ENCODE measurements at places on chromosomes 1 and 21.

DNA sequence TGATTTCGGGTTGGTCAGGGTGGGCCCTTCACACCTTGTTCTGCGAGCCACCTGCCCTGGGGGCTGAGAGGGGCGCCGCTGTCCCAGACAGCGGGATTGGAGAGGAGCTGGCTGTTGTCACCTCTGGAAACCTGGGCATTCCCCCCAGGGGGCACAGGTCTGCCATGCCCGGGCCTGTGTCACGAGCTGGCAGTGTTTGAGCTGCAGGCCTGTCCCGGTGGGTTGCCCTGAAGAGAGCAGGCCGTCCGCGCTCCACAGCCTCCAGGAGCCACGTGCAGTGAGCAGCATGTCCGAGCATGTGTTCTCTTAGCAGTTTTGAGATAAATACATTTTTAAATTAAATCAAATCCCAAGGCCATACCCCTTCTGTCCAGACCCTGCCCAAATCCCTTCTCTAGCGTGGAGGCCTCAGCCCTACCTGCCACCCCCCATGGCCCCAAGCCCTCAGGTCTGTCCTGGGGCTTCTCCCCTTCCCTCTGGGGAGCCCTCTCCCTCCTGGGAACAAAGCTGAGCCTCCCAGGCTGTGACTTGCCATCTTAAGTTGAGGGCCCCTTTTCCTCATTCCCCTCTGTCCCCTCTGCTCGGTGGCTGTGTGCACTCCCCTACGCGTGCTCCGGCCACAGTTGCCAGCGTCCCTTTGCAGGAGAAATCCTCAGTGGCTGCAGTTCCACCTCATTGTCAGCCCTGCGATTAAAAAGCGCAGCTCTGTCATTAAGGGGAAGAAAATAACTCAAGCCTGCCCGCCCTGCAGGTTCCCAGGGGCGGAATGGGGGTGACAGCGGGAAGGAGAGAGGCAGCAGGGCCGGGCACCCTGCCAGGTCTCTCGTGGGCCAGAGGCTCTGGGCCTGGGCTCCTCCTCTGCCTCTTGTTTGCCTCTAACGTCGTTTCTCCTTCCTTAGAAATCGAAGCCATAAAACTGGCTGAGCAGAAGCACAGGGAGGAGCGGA lies 26.6 kb downstream of the SLX9 start:
- no peak for DNase-seq

GRCh38 chr21:46268371-46268770 lies 17.0 kb downstream of the MCM3AP start:
- no peak for DNase-seq

DNA sequence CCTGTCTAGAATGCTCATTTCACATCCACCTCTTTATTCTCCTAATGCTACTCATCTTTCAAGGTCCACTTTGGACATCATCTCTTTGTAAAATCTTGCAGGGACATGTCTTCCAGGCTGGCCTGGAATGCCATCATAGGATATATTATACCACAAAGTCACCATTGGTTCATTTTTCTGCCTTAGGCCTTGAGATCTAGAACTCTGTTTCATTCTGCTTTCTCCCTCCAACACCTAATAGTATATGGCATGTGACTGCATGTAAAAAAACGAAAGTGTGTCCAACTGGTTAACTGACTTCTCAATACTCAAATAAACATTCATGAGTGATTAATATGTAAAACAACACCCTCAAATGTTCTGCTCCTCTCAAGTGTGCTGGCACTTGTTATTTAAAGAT lies 84.1 kb downstream of the RGS2 start:
- DNase-seq = no peak

GRCh38 chr1:218995091-218995665 lies 178.5 kb upstream of the LYPLAL1 start:
- DNase-seq = no peak

DNA sequence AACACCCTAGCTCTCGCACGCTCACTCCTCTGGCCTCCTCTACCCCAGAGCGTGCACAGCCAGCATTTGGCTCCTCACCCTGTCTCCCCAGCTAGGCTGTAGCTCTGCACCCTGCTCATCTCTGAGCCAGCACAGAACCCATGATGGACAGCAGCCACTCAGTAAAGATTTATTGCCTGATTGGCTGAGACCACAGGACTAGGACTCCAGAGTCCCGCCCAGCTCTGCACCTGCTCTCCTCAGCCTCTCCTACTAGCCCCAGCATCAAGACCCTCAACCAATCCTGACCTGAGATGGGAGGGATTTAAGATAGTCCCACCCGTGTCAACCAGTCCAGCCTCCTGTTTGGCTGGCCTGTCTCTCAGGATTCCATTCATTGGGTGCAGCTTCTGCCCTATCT lies 9.3 kb downstream of the C1QB start:
- DNase-seq = no peak

DNA sequence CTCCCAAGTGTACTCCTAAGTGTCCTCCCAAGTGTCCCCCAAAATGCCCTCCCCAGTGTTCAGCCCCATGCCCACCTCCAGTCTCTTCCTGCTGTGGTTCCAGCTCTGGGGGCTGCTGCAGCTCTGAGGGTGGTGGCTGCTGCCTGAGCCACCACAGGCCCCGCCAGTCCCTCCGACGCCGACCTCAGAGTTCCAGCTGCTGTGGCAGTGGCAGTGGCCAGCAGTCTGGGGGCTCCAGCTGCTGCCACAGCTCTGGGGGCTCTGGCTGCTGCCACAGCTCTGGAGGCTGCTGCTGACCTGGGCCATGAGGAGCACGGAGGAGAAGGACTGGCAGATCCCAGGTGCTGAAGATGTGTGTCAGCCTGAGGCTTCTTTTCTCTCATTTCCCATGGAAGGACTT lies 993 bp downstream of the LCE5A start:
- no peak for DNase-seq

- DNase-seq = no peak
Observed at GRCh38 chr1:48031676-48032075, 34.5 kb upstream of the TRABD2B start.

DNA sequence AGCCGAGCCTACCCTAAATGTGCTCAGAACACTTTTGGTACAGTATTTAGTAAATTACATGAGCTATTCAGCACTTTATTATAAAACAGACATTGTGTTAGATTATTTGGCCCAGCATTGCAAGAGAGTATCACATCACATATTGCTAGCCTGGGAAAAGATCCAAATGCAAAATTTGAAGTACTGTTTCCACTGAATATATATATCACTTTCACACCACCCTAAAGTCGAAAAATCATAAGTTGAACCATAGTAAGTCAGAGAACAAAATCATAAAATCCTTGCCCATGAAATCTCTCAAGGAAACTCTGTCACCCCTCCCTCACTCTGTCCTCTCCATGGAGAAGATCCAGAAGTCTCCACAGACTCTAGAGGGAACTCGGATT lies 33.1 kb downstream of the RGS8 start:
- DNase-seq = no peak

GRCh38 chr1:246773213-246773641 lies 49.0 kb downstream of the SCCPDH start:
- DNase-seq = no peak

GRCh38 chr1:118979754-118980575 lies 8.2 kb downstream of the TBX15 start:
- DNase-seq = no peak
